Effector memory CD8-positive, alpha-beta T cell (primary cell): ENCODE measurements at places on chromosomes 4 and X.

- DNase-seq: no peak
Measured at GRCh38 chr4:900721-901120, 31.4 kb downstream of the GAK start.

- DNase-seq: no peak
Measured at GRCh38 chr4:99998062-99998867, 48.2 kb upstream of the H2AZ1 start.

- peak; percentile 69 for DNase-seq
Measured at GRCh38 chrX:47482512-47483305, at the start of gene ZNF41. TSS of gene ZNF41 (minus strand) at chrX:47483222. CDS start at chrX:47467481, 15,741 bp downstream.

- no peak for DNase-seq
Measured at GRCh38 chr4:80259012-80259411, 7.5 kb upstream of the FGF5 start.

- DNase-seq: no peak
Measured at GRCh38 chr4:144350706-144351105, 210.2 kb upstream of the GYPA start.
